ENCODE measurements at places on chromosomes 4 and X.

- no peak for DNase-seq
These were observed 64.5 kb upstream of the ANKRD50 start for GRCh38 chr4:124777007-124777406.

DNA sequence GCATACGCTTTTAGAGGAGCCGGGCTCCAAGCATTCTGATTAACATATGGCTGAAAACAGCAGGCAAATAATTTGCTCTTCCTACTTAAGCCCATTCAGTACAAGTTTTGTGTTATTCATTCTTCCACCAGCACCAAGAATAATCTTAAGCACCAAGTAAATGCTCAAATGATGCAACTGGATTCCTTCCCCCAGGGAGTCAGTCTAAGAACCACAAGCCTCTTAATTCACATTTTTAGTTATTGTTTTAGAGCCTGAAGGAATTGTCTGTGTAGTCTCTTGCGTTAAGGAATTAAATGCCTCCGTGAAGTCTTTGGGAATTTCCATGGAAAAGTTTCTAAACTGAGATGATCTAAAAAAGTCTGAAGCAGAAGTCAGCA lies 61.5 kb upstream of the MAGEB2 start:
- no peak for DNase-seq

- DNase-seq, result no peak
These were observed 777.7 kb upstream of the ADGRL3 start for GRCh38 chr4:60422439-60422838.

- no peak for DNase-seq
These were observed 86.9 kb downstream of the RELL1 start for GRCh38 chr4:37599092-37599790.

GRCh38 chrX:23797371-23798128 lies 14.6 kb downstream of the SAT1 start:
- DNase-seq, result no peak
